ENCODE measurements at places on chromosomes 2 and 18. TPM values are rescaled to one million over a fixed set of nuclear protein-coding genes. Genes with fewer than 3 reads are reported as not detected.

TNP1 gene
- total RNA-seq = not detected

EPG5 gene
- total RNA-seq = 31.8 TPM

CYTIP gene
- 1.0 TPM for total RNA-seq

RAB27B gene
- total RNA-seq = 1.0 TPM

PIK3C3 gene
- 50.1 TPM for total RNA-seq

NEURL3 gene
- not detected for total RNA-seq

DTNA gene
- 94.5 TPM for total RNA-seq

CD207 gene
- under 0.01 TPM for total RNA-seq

AMER3 gene
- not detected for total RNA-seq

IL1F10 gene
- total RNA-seq = not detected

KCNE4 gene
- 7.3 TPM for total RNA-seq

SPHKAP gene
- 49.6 TPM for total RNA-seq

CXCR1 gene
- 0.52 TPM for total RNA-seq

RGPD3 gene
- 0.52 TPM for total RNA-seq

KCTD1 gene
- 3.7 TPM for total RNA-seq

NCKAP5 gene
- total RNA-seq = 5.7 TPM

GAL3ST2 gene
- total RNA-seq = not detected

CCDC74B gene
- total RNA-seq = not detected

LAPTM4A gene
- 269 TPM for total RNA-seq

SLC40A1 gene
- total RNA-seq = 97.6 TPM

DNAH7 gene
- total RNA-seq = under 0.01 TPM
